GM10248 (cell line): ENCODE measurements at places on chromosomes 6 and 20.

- DNase-seq = no peak
Observed at GRCh38 chr20:14883324-14883723, 545.9 kb upstream of the FLRT3 start.

GRCh38 chr20:35369804-35370203, 42.0 kb downstream of the UQCC1 start:
- DNase-seq = no peak

DNA sequence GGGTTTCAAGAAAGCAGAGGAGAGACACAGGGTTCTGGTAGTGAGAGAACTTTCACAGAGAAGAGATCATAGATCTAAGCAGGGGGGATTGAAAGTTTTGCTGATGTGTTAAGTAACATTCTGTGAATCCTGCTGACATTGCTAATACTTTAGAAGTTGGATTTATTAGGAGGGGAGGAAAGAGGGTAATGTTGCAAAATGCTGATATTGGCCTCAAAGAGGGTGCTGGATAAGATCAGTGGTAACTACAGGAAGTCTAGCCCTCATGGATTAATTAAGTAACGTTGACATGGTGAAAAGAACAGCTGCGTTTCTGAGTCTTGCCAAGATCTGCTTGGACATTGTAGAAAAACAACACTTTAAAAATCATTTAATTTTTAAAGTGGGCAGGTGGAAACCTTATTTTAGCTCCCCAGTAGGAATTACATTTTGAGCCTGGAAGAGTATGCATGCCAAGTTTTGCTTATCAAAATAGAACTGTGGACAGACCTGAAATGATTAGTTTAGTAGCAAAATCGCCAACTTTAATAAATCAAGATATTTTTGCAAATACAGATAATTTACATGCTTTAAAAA, 606.0 kb upstream of the HTR1E start:
- no peak for DNase-seq

DNA sequence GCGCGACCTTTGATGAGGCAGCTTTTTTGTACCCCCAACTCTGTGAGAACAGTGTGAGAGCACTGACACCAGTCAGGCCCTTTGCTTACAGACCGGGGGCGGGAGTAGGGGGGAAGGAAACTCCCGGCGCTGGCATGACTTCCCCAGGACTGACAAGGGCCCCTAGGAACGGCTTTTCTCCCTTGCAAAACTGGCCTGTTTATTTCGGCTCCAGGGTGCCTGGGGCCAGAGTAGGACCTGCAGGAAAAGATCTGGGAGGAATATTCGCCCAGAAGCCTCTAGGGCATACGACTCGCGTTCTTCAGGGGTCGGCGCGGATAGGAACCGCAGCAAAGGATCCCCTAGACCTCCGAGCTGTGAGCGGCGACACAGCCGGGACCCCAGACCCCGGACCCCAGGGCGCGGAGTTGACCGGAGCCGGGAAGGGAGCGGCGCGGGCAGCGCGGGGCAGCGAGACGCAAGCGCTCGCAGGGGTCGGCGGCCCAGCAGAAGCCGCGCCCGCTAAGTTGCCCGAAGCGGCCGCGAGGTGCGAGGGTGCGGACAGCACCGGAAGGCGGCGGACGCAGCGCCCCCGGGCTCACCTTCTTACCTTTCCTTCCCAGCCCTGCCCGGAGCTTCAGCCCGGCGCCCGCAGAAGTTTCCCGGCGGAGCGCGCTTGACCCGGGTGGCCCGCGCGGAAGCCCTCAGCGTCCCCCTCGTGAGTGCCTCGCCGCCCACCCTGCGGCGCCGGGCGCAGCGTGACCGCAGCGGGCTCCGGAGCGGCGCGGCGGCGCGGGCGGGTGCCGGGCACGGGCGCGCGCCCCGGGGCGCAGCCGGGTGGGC, at the start of gene POPDC3:
Gene POPDC3, minus strand, starts transcription at position 771 of the 822 bp plus-strand sequence. CDS start 18,105 bp downstream, outside the sequence.
- peak; percentile 26 for DNase-seq
